ENCODE measurements at places on chromosomes 4 and X.

- no peak for DNase-seq
Measured at GRCh38 chrX:9911487-9911886, 55.7 kb upstream of the CLDN34 start.

GRCh38 chr4:1072830-1073446 lies 40.4 kb downstream of the RNF212 start:
- DNase-seq = peak; percentile 43

DNA sequence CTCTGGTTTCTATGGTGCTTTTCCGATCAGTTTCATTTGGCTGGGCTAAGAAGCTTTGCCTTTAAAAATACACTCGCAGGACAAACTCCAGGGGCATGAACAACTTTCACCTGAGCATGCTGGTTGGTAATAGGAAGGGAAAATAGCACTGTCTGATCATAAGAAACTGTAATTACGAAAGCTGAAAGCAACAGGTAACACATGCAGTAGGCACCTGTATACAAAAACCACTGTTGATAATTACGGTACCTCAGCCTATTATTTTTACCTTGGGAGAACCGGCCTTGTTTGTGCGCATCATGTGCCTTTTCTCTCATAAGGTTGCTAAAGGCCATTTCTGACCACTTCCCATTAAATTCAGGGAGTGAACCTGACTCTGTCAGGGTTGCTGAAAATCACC lies 45.7 kb downstream of the RTL9 start:
- no peak for DNase-seq

DNA sequence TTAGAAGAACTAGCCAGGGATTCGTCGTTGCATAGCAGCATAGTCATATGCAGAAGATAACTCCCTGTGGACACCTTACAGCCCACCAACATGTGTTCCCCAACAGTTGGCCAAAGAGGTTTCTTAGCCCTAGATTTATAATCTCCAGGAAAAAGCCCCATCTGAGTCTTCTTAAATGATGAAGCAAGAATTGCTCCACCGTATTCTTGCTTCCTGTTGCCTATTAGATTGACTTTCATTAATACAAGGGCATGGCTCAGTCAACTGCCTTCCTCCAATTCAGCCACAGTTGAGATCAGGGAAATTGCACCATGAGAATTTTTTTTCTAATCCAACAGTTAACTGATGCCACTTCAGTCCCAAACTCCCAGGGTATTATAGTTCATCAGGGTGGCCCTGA lies 5.2 kb upstream of the AFF2 start:
- no peak for DNase-seq

- DNase-seq = peak; percentile 68
Measured at GRCh38 chr4:1249148-1249730, 309 bp upstream of the CTBP1 start.

DNA sequence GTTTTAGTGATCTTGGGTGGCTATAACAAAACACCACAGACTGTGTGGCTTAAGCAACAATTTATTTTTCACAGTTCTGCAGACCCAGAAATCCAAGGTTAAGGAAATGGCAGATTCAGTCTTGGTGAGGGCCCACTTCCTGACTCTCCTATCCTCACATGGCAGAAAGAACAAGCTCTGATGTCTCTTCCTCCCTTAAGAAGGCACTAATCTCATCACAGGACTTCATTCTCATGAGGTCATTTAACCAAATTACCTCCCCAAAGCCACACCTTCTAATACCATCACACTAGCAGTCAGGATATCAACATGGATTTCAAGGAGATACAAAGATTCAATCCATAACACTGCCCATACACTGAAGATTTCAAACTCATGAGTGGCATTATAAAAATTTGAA lies 350.3 kb downstream of the GRID2 start:
- no peak for DNase-seq

- DNase-seq = peak; percentile 22
Measured at GRCh38 chr4:23822181-23822580, 67.7 kb downstream of the PPARGC1A start.

- DNase-seq = no peak
Measured at GRCh38 chr4:148268835-148269234, 173.4 kb downstream of the NR3C2 start.

DNA sequence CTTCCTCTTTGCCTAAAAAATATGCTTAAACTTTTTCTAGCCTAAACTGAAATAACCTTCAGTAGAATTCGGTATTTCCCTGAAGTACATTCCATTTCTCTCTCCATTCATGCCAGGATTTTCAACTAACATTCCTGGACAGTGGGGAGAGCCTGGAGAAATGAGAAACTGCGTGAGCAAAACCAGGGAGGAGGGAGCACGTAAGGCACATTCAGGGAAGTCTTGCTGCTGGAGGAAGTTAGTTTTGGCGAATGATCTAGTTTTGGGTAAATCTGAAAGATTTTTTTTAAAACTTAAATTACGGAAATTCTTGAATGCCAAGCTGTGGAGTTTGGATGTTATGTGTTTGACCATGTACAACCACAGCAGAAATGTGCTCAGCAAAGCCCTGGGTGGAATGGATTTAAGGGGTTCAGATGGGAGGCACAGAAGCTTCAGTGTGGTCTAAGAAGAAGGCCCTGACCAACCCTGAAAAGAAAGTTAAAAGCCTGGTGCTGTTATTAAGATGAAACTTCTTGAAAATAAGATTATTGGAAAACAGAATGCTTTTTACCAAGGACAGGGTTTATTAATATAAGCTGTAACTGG lies 347.8 kb downstream of the ANK2 start:
- DNase-seq = no peak

DNA sequence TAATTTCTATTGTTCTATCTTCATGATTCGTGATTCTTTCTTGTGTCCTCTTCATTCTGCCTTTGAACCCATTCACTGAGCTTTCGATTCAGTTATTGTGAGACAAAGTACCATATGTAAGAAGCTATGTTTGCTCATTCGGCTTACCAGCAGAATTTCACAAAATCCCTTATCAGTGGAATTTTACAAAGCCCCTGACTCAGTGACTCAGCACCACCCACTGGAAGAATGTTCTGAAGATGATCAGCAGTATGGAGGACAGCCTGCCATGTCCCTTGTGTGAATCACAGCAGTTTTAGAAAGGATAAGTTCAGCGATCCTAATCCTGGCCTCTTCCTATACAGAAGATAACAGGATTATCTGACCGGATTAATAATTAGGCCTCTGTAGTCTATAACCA lies 5.8 kb upstream of the UXT start:
- no peak for DNase-seq

DNA sequence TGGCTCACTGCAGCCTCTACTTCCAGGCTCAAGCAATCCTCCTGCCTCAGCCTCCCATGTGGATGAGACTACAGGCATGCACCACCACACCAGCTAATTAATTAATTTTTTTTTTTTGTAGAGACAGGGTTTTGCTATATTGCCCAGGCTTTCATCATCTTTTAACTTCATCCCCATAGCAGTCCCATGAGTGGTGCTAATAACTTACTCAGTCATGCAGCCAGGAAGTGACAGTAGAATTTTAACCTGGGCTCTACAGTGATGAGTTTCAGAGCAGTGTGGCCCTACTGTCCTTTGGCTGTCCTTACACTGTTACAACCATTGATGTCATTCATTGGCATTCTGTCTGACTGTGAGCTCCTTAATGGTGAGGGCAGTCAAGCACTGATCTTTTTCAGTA lies 3.9 kb upstream of the OCIAD2 start:
- DNase-seq = no peak

GRCh38 chr4:154491341-154492271 lies at the start of gene DCHS2:
Gene DCHS2, minus strand, starts transcription at chr4:154491799. Its CDS starts 444 bp downstream, at chr4:154491355.
- DNase-seq = peak; percentile 33

DNA sequence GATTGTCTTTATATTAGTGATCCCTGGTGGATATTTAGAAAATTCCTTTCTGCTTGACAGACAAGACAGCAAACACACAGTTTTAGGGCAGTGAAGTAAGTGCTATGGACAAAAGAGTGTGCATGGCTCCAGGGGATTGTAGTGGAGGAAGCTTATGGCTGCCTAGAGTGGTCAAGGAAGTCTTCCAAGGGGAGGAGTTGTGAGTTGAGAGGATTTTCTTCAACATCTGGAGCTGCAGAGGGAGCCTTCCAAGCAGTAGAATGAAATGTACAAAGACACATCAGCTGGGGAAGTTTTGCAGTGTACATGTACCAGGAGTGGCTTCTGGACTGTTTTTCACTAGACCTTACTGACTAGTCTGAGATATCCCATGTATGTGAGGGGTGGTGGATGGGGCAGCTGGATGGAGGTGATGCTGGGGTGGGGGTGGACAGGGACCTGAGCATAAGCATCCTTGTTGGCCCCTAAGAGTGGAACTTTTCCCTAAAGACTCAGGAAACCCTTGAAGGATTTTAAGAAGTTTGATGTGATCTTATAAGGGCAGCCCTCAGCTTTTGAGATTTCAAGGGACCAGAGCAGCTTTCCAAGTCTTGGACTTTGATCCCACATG lies 160.5 kb upstream of the TAPT1 start:
- no peak for DNase-seq

- no peak for DNase-seq
Measured at GRCh38 chr4:140212646-140213045, 58.7 kb upstream of the MAML3 start.

- no peak for DNase-seq
Measured at GRCh38 chrX:131881194-131881593, 141.9 kb upstream of the STK26 start.

DNA sequence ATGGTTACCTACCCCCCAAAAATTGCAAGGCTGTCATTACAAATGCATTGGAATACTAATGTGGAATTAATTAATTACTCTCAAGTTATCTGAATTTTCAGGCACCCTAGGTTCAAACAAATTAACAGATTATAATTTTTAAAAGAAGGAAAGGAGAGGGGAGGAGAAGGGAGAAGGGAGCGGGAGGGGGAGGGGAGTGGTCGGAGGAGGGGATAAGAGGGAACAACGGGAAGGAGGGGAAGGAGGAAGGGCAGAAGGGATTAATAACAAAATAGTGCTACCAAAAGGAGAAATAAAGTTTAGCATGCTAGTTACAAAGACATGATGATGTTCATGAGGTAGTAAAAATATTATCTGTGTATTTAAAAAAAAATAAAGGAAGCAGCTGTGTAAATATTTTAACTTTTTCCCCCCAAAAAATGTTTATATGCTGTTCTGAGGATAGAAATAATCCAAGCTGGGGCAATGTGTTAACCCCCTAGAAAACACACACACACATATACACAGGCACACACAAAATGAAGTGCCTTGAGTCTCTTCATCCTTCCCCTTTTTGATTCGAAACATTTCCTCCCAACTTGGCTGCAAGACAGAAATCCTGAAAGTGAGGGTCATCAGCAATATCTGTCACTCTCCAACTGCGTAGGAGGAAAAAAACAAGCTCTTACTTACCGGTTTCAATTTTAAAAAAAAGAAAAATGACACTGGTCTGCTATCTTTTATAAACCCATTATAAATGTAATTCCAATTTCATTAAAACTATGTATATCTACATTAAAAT lies 58.8 kb downstream of the PPP3CA start:
- DNase-seq = no peak

DNA sequence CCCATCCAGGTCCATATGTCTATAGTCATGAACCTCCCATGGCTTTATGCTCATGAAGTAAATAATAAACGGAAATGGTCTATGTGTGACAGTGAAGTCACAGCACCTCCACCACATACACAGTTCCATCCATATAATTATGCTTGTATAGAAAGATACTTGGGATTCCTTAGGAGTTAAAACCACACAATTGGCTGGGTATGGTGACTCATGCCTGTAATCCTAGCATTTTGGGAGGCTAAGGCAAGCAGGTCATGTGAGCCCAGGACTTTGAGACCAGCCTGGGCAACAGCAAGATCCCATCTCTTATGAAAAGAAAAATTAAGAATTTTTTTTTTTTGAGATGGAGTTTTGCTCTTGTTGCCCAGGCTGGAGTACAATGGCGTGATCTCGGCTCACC lies 55.6 kb upstream of the RBM47 start:
- no peak for DNase-seq

DNA sequence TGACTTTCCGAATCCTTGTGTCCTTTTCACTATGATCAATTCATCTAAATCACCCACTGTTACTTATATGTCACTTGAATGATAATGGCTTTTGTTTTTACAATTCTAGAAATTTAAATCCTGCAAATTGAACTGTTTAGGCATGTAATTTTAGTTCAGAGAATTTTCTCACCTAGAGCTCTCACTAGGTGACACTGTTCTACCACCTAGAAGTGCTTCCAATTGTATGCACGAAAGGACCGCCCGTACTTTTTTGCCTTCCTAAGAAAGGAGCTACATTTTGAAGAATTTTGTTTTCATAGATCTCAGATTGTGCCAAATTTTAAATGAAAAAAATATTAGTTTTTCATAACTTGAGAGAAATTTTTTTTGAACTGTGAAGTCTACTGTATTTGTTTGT lies 481.6 kb upstream of the FSTL5 start:
- DNase-seq = peak; percentile 3

- DNase-seq = no peak
Measured at GRCh38 chr4:56870946-56871345, 36.8 kb upstream of the REST start.

DNA sequence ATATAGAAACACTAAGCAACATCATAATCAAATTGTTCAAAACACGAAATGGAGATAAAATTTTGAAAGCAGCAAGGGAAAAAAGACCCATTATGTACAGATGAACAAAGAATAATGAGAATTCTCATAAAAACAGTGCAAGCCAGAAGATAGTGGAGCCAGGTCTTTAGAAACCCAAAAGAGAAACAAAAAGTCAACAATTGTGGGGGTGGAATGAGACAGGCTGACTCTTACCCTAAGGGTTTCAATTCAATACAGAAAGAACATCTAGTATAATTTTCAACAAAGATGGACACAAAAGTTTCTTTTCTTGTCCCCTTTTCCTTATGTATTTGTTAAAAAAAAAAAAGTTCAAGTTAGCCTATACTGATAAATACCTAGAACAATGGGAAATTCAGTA lies 34.0 kb upstream of the MAGEB2 start:
- DNase-seq = no peak

DNA sequence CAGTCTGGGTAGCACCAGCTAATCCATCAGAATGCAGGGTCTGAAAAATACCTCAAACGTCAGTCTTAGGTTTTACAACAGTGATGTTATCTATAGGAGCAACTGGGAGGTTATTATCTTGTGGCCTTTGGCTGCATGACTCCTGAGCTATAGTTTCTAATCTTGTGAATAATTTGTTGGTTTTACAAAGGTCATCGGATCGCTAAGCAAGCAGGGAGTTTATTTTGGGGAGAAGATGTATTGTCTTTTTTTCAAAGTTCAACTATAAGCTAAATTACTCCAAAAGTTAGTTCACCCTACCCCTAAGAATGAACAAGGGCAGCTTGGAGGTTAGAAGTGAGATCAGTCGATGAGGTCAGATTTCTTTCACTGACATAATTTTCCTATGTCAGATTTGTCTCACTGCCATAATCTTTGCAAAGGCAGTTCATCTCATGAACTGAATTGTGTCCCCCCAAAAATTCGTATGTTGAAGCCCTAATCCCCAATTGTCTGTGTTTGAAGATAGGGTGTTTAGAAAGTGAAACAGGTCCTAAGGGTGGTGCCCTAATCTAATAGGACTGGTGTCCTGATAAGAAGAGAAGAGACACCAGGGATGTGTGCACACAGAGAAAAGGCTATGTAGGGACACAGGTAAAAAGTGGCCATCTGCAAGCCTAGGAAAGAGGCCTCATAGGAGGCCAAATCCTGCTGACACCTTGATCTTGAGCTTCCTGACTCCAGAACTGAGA lies 175.8 kb upstream of the GALNT7 start:
- no peak for DNase-seq

Measured in NT2/D1 (cell line).